Stimulated activated CD4-positive, alpha-beta T cell treated with anti-CD3 and anti-CD28 coated beads, Interleukin-15, amount 100 ng/mL, for 48 hours (primary cell): ENCODE measurements at places on chromosomes 1 and 21.
A peak's percentile ranks its signal among the peaks of the same experiment; 100 is the strongest.

GRCh38 chr1:153608742-153609584 is 4.0 kb downstream of the S100A16 start:
- DNase-seq = no peak

GRCh38 chr1:160208557-160209320 is 3.6 kb downstream of the PEA15 start:
- no peak for DNase-seq

GRCh38 chr1:36913016-36913415 is 121.3 kb downstream of the GRIK3 start:
- no peak for DNase-seq

DNA sequence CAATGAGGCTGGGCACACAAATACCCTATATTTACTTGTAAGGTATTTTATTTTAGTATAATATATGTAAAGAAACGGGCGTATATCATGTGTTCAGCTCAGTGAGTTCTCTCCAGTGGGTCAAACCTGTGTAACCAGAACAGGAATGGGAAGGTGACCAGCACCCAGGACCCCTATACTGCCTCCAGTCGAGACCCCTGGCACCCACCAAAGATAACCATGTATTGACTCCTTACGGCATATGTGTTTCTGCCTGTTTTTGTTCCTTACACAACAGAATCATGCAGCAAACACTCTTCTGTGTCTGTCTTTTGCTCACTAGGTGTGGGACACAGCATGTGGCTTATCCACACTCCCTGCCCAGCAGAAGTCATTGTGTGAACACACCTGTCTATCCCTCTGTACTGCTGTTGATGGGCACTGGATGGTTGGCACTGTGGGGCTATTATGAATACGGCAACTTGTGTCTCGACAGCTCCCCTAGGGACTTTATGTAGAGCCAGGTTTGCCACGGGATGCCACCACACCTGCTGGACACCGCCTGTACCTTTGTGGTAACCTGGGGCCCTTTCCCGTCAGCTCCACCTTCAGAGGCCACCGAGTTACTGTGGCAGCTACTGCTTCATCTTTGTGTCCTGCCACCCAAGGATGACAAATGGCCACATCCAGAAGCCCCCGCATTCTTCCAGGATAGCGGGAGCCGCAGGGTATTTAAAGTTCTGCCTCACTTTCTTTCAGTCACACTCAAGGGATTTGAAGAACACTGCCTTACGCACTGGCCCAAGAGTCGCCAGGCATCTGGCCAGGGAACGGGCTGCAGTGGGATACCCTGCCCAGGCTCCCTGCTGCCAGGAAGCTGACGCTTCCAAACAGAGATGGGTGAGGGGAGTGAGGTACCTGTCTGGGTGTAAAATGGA is 23.5 kb upstream of the C2CD2 start:
- DNase-seq = no peak

DNA sequence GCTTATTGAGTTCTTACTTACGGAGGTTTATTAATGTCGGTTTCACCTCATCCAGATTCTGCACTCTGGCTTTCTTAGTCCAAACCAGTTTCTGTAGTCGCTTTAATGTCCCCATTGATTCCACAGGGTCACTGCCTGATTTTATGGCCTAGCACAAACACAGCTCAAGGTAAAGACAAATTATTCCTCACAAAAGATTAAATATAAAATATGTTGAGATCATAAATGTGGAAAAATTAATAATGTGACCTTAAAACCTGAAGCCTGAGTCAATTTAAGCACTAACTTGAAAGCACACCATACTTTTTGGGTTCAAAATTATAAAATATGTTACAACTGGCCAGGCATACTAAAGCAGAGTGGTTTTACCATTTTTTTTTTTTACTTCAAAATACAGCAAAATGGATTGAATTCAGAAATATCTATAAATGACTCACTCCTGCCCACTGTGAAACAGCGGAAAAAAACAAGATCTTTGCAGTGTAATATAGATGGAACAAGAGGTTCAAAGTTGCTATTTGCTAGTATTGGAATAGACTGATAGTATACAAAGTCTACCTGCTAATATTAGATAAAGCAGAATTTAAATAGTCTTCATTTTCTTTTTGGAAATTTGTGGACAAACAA is 37.6 kb upstream of the SAMSN1 start:
- no peak for DNase-seq

DNA sequence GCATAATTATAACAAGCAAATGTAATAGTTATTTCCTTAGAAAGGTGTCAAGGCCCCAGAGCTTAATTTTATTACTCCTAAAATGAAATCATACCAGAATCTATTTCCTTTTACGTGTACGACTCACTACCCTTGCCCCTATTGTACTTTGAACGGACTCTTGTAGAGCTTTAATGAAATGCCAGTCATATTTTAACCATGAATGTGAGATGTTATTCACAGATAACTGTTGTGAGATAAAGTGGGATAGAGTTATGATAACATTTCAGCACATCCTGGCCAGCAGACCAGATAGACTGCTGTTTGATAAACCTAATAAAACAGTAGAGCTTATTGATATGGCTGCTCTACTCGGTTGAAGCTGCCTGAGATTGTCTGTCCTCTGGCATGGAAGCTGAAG is 500.8 kb upstream of the PBX1 start:
- no peak for DNase-seq

DNA sequence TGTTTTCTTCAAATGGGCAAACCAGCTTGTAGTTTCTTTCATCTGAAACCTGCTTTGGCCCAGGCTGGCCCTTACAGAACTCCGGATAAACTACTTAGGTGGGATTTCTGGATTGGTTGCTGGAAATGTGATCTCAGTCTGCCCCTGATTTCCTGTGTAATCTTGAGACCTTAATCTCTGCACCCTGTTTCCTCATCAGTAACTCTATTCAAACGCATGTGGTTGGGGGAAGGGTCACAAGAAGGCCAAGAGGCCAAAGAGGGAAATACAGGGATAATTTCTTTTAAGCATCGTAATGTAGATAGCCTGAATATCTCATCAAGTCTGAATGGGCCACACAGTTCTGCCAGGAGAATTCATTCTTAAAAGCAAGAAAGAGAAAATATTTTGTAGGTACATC is 483.6 kb downstream of the LTN1 start:
- no peak for DNase-seq

DNA sequence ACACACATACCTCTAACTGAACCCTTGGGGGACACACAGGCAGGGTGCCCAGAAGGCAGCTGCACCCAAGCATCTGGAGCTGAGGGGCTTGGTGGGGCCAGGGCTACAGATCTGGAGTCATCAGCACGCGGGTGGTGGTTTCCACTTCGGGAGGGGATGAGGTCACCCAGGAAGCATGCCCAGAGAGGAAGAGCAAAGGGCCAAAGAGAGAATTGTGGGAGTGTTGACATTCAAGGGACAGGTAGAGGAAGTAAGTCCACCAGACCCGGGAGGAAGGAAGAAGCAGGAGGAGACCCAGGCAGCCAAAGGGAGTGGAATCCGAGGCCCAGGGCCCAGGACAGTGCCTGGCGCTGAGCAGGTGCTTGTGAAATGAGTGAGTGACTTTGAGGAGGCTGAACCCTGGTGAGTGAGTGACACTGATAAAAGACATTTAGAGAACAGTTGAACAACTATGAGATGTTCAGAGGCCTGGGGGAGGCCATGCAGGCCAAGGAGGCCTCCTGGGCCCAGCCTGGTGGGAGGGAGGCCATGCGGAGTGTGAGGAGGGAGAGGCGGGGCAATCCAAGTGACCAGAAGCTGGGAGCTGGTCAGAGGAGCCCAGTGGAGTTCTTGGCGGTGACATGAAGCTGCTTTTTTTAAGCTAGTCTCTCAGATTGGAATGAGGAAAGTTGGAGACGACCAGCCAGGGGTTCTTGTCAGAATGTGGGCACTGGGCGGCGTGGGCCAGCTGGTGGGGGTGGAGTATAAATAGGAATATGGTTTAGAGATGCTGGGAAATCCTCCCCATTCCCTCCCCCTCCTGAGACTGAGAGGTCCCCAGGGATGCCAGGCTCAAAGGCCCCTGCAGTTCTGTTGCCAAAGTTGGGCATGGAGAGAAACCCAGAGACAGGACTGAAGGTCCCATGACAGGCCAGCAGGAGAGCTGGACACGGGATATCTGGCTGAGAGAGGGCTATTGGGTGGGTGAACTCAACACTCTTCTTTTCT is 7.9 kb downstream of the CDK18 start:
- DNase-seq = no peak

- no peak for DNase-seq
Measured at GRCh38 chr1:177315261-177315660, 144.5 kb downstream of the BRINP2 start.

DNA sequence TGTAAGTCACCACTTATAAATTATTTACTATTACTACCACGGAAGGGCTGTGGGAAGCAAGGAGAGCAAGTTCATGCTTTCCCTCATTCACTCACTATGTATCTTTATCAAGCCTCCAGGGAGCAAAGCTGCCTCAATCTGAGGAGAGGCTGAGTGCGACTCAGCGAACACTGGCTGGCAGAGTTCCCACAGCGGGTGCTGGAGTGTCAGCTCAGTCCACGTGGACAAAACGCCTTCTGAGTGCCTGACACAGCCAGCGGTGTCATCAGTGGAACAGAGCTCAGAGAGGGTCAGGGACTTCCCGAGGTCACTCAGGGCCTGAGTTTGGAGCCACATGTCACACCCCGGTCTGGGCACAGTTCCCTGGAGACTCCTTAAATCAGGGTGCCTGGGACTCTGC is 16.9 kb downstream of the MATN1 start:
- DNase-seq = no peak

GRCh38 chr1:171403393-171403792 is 81.9 kb upstream of the PRRC2C start:
- no peak for DNase-seq

- no peak for DNase-seq
Measured at GRCh38 chr1:222266223-222267196, 281.4 kb downstream of the HHIPL2 start.

- peak; percentile 36 for DNase-seq
Measured at GRCh38 chr1:20732071-20732587, 374 bp downstream of the SH2D5 start.

- DNase-seq = no peak
Measured at GRCh38 chr1:218482683-218483082, 137.5 kb downstream of the TGFB2 start.

GRCh38 chr1:234603221-234604204 is 6.5 kb downstream of the IRF2BP2 start:
- no peak for DNase-seq

GRCh38 chr1:164480285-164480907 is 78.6 kb upstream of the PBX1 start:
- no peak for DNase-seq

DNA sequence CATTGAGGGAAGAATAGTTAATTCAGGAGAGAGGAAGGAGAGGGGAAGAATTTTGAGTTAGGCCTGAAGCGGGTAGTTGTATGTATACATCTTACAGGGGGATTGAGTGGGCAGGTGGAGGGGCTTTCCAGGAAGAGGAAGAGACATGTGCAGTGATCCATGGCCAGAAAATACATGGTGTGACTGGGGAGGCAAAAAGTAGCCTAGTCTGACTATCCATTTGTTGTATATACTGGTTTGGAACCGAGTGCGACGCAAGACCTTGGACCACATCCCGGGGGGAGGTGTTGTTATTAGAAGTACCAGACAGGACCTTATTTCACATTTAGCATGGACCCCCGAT is 158.3 kb downstream of the SDCCAG8 start:
- no peak for DNase-seq

GRCh38 chr1:240831191-240831631 is 219.3 kb upstream of the GREM2 start:
- DNase-seq = no peak

DNA sequence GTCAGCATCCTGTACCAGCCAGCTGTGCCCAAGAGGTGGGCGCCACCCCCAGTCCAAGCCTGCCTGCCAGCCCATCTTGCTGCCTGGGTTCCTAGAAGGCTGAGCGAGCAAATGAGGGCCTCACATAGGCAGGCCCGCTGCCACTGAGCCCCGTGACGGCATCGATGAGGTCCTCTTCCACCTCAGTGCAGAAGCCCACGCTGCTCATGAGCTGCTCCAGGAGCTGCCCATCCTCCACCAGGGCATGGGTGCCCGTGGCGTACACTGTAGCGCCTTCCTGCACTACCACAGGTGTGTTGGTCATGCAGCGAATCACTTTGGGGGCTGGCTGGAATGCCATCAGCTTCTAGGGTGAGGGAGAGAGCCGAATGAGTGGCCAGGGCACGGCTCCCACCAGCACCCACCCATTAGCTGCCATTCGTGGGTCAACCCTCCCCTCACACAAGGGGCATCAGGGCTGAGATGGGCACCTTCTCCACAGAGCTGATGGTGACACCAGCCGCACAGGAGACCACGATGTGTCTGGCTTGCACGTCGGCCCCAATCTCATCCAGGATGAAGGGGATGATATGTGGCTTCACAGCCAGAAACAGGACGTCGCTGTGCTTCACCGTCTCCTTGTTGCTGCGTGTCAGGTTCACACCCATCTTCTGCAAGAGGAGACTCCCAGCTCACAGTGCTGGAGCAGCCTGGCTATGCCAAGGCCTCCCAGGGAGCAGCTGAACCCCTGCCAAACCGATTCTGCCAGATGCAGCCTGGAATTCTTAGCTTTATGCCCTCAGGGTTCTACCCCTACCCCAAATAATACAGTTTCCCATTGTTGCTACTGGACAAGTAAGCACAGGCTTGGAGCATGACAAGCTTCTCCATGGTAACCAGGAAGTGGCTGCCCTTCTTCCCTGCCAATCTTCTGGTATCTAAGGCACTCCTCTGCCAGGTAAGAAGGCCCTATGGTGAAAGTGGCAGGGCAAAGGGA is 2.0 kb downstream of the PYCR2 start:
- no peak for DNase-seq

- no peak for DNase-seq
Measured at GRCh38 chr1:160748181-160748877, 9.3 kb downstream of the SLAMF7 start.

GRCh38 chr1:235775246-235775860 is 91.4 kb downstream of the LYST start:
- DNase-seq = no peak

DNA sequence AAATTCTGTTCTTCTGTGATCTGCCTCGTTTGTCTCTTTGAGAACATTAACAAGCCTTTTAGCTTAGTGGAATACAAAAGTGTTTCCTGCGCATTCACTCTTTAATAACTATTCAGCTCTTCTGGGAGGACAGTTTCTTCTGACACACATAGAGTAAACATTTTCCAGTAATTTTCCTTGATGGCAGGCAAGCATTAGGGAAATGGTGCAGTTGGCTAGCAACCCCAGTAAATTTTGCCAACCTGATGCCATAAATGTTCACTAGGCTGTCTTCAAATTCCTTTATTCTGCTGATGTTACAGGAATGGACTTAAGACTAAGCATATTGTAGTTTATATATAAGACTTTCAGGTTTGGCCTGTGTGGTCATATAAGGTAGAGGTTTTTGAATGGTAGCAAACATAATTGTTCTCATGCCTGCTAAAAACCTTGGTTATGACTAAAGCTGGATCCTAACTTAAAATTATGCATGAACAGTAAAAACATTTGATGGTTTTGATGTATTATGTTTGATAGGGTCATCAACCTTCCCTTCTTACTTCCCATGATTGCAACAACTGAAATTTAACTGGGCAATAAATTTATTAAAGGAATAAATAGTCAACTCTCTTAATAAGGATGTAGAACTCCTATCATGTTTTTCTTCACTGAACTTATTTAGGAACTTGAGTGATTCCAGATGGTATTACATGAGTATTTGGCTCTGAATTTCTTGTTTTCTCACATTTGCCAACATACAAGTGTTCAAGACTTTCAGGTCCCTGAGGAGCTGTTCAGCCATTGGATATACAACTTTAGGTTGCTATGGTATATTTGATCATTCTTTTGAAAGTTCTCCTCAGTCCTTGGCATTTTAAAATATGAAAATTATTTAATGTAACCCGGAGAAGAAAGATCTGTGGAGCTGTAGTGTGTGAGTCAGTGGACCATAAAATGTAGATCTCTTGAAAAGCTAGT is 223.4 kb downstream of the FMN2 start:
- DNase-seq = no peak
